Activated CD4-positive, alpha-beta memory T cell treated with anti-CD3 and anti-CD28 coated beads for 36 hours (primary cell): ENCODE measurements at places on chromosomes 2 and 18.
A peak's percentile ranks its signal among the peaks of the same experiment; 100 is the strongest.

- H3K4me1 ChIP-seq = peaks cover 90% of the 10 kb centered on the region
- peaks cover 35% of the 10 kb centered on the region for H3K36me3 ChIP-seq
- H3K27ac ChIP-seq = peak overlapping the region; percentile 82
- no peak for DNase-seq
Measured at GRCh38 chr2:174586418-174587295, 10.9 kb downstream of the WIPF1 start.

DNA sequence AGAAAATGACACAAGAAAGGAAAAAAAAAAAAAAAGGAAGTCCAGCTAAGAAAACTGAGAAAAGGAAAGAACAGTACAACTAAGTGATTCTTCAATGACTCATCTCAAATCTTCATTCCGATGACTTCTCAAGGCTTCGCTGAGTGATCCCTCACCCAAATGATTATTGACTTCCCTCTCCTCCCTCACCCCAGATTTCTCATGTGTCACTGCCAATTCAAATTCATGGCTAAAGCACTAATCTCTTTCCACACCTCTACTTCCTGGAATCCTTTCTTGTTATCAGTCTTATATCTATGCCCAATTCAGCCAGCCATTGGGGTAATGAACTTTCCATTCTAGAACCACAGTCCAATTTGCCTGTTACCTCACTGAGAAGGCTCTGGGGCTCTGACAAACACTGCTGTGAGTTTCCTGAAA lies 7.2 kb upstream of the ABCB11 start:
- H3K27ac ChIP-seq = no peak overlapping the region
- no peak for DNase-seq
- peaks cover 15% of the 10 kb centered on the region for H3K36me3 ChIP-seq
- H3K4me1 ChIP-seq = peaks cover 9% of the 10 kb centered on the region
- H3K4me3 ChIP-seq = no peak overlapping the region
- H3K27me3 ChIP-seq = no peaks in the 10 kb centered on the region

DNA sequence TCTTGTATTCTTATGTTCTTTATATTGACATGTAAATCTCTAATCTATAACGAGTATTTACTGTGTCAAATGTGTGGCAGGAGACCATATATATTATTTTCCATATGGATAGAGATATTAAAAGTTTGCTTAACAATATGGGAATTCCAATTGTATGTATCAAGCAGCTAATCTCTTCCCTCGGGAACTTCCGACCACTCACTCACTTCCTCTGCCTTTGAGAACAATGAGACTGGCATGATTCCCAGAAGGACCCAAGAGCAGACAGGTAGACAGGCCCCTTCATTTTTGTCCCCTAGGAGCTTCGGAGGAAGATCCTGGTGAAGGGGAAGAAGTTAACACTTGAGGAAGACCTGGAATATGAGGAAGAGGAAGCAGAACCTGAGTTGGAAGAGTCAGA lies 24.1 kb downstream of the PLCD4 start:
- peaks cover 19% of the 10 kb centered on the region for H3K36me3 ChIP-seq
- H3K4me3 ChIP-seq = no peak overlapping the region
- no peaks in the 10 kb centered on the region for H3K27me3 ChIP-seq

GRCh38 chr2:23689891-23690290 lies 237.0 kb downstream of the ATAD2B start:
- H3K36me3 ChIP-seq = no peaks in the 10 kb centered on the region
- H3K27ac ChIP-seq = no peak overlapping the region
- DNase-seq = no peak
- no peaks in the 10 kb centered on the region for H3K4me1 ChIP-seq

DNA sequence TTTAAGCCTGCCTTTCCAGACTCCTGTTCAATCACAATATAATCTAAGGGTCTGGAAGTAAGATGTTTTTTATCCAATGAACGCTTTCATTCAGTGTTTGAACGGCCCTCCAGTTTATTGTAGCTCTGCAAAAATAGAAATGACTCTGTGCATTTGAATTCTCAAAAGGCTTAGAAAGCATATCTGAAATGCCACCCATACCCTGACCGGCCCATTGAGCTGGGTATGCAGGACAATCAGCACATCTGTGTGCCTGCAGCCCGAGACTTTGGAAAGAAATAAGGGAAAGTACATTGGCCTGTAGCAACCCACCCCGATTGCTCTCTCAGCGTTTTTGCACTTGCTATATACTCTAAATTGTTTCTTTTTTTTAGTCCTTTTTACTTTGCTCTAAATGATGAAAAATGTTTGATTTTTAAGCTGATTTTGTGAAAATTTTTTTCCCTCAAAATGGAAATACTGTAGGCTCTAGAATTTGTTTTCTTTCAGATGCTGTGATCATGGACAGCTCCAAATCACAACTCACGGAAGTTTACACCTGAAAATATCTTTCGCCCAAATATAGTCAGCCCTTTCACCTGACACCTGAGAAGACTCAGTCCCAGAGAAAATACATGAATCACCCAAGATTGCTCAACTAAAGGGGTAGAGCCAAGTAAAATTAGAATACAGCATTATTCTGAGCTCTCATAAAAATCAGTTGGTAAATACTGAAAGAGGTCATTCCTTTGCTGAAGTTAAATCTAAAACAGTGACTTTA lies 194.5 kb upstream of the SIX3 start:
- peaks cover 8% of the 10 kb centered on the region for H3K36me3 ChIP-seq
- no peak overlapping the region for H3K4me3 ChIP-seq
- no peaks in the 10 kb centered on the region for H3K4me1 ChIP-seq

DNA sequence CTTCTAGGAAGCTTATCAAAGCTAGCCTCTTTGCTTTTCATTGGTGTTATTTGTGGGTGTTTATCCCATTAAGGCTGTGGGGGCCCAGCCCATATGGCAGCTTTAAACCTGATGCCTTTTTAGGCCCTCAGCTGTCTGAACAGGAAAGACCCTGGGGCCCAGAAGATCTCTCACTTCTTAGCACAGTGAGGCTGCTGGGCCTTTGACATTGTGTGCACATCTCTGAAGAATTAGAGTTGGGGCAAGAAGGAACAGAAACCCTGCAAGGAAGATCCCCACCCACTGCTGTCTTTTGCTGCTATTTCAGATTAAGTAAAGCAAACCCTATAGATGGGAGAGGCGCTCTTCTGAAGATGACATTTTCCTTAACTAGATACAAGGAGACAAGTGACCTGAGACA lies 250.0 kb downstream of the SMAD2 start:
- no peaks in the 10 kb centered on the region for H3K36me3 ChIP-seq
- H3K27ac ChIP-seq = no peak overlapping the region
- H3K27me3 ChIP-seq = peaks cover 3% of the 10 kb centered on the region
- no peaks in the 10 kb centered on the region for H3K4me1 ChIP-seq
- DNase-seq = no peak

DNA sequence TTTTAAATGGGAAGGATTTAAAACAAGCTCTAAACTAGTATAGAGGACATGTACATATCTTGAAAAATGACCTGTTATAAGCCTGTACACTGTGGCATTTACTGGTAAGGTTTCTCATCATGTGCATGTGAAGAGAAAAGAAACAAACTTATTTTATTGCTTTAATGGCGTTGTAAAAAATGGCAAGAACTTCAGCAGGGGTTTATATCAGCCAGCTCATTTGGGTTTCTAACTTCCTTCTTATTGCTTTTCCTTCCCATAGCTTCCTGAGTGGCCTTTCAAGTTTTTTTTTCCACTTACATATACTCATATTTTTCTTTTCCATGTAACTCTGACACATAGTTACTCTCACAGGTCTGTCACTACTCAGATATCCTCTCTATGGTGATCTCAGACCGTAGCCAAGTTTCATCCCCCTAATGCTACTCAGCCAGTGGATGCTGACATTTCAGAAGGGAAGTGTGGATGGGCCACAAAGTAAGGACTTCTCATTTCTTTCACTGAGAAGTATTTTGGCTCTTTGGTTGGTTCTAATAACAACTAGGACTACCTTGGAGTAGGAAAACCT lies 198.2 kb downstream of the PARD3B start:
- H3K4me1 ChIP-seq = peaks cover 6% of the 10 kb centered on the region
- no peak overlapping the region for H3K4me3 ChIP-seq
- H3K27me3 ChIP-seq = no peaks in the 10 kb centered on the region

GRCh38 chr2:4576075-4576474 lies 872.7 kb downstream of the DCDC2C start:
- no peaks in the 10 kb centered on the region for H3K27me3 ChIP-seq
- DNase-seq = no peak
- H3K4me3 ChIP-seq = no peak overlapping the region
- H3K4me1 ChIP-seq = no peaks in the 10 kb centered on the region
- no peak overlapping the region for H3K27ac ChIP-seq

- no peak overlapping the region for H3K4me3 ChIP-seq
- H3K36me3 ChIP-seq = no peaks in the 10 kb centered on the region
- no peaks in the 10 kb centered on the region for H3K27me3 ChIP-seq
- H3K4me1 ChIP-seq = no peaks in the 10 kb centered on the region
Measured at GRCh38 chr2:56100791-56101312, 82.9 kb upstream of the CCDC85A start.

GRCh38 chr2:218383892-218384519 lies 1.9 kb downstream of the SLC11A1 start:
- DNase-seq = no peak
- H3K36me3 ChIP-seq = no peaks in the 10 kb centered on the region
- H3K4me3 ChIP-seq = no peak overlapping the region
- H3K27me3 ChIP-seq = peaks cover 2% of the 10 kb centered on the region
- H3K4me1 ChIP-seq = no peaks in the 10 kb centered on the region
- H3K27ac ChIP-seq = no peak overlapping the region

- H3K36me3 ChIP-seq = peaks cover under 1% of the 10 kb centered on the region
- H3K27me3 ChIP-seq = no peaks in the 10 kb centered on the region
- H3K4me3 ChIP-seq = no peak overlapping the region
- H3K27ac ChIP-seq = no peak overlapping the region
- DNase-seq = no peak
- H3K4me1 ChIP-seq = peaks cover 7% of the 10 kb centered on the region
Measured at GRCh38 chr2:121665504-121665903, 16.2 kb upstream of the CLASP1 start.

GRCh38 chr2:65931056-65931455 lies 498.7 kb upstream of the SPRED2 start:
- H3K4me1 ChIP-seq = no peaks in the 10 kb centered on the region
- DNase-seq = no peak
- H3K27me3 ChIP-seq = no peaks in the 10 kb centered on the region
- no peak overlapping the region for H3K4me3 ChIP-seq
- H3K27ac ChIP-seq = no peak overlapping the region

DNA sequence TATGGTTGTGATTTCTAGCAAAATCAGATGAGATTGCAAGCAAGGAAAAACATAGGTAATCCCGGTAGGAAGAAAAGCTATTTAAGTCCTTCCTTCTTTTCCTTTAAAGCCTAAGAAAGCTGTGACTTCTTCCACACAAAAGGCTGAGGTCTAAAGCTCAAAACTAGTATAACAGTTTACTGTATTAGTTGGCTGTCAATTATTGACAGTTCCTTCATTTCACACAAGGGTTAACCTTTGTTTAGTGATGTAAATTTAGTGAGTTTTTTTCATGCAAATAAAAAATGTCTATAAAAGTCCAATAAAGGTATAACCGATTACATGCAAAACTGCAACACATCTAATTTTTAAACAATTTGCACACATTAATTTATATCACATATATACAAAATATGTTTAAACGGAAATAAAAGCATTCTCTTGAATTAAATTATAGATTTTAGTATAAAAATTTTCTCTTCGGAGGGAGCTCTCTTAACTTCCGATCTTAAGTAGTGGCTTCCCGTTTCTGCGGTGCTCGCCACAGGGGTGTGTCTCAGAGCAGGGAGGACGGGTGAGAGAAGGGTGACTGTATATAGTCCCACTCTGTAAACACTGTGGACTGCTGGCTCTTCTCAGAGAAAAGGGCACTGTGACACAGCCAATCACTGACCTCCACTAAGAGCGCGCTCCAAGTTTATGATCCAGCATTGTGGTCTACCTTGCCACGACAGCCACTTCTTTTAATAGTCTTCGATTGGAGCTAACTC lies 33.4 kb downstream of the TTR start:
- H3K4me1 ChIP-seq = no peaks in the 10 kb centered on the region
- H3K36me3 ChIP-seq = no peaks in the 10 kb centered on the region
- DNase-seq = no peak
- no peaks in the 10 kb centered on the region for H3K27me3 ChIP-seq

GRCh38 chr2:191740016-191740419 lies 62.1 kb downstream of the NABP1 start:
- peaks cover 15% of the 10 kb centered on the region for H3K4me1 ChIP-seq
- peak overlapping the region; percentile 50 for H3K27ac ChIP-seq
- peaks cover 2% of the 10 kb centered on the region for H3K27me3 ChIP-seq
- H3K4me3 ChIP-seq = no peak overlapping the region
- peak; percentile 54 for DNase-seq
